ENCODE measurements at places on chromosomes 3 and 15.

- no peak for DNase-seq
These were observed 44.7 kb downstream of the RARB start for GRCh38 chr3:25472731-25473130.

- no peak for DNase-seq
These were observed 127.3 kb upstream of the ROPN1 start for GRCh38 chr3:124119056-124119716.

GRCh38 chr15:82314769-82315518 lies 34.3 kb downstream of the GOLGA6L10 start:
- DNase-seq = no peak

GRCh38 chr15:65305150-65305758 lies 777 bp downstream of the RNU5B-1 start:
- DNase-seq = no peak

DNA sequence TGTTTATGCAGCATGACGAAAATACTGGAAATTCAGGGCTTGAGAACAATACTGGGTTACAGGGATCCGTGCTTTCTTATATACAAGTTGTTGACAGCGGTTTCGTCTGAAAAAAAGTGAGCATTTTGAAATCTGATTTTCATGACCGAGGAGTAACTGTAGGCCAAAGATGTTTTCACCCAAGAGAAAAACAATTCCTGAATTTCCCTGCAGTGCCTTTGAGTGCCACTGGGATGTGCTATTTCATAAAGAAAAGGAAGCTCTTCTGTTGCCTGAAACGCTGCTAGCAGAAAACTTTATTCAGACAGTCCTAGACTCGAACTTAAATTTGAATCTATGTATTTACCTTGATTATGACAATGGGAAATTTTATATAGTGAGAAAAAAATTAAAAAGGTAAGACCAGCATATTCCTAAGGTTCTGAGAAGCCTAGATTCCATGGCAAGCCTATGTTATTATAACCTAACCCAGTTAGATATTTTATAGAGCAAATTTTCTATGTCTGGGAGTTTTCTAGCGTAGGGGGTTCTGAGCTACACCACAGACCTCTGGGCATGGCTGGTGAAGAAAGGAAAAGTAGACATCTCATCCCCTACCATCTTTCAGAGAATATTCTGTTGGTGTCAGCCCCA lies 30.2 kb downstream of the KCNAB1 start:
- peak; percentile 34 for DNase-seq
